Activated CD4-positive, alpha-beta T cell treated with anti-CD3 and anti-CD28 coated beads for 4 hours (primary cell): ENCODE measurements at places on chromosomes 5 and 9.

- DNase-seq: no peak
Measured at GRCh38 chr5:71828291-71829040, 109.4 kb downstream of the CARTPT start.

DNA sequence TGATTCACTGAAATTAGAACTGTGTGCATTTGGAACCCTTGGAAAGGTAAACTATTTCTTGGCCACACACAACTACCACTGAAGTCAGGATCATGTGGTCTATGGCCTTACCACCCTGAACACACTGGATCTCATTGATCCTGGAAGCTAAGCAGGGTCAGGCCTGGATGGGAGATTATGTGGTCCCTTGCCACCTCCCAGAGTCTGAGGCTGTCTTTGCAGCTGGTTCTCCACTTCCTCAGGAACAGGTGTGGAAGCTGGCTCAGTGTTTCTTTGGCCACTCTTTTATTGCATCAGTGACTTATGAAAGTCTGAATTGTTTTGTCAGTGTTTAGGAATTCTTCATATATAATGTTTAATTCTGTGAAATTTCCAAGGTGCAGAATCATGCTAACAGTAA lies 89.2 kb downstream of the TEK start:
- no peak for DNase-seq

DNA sequence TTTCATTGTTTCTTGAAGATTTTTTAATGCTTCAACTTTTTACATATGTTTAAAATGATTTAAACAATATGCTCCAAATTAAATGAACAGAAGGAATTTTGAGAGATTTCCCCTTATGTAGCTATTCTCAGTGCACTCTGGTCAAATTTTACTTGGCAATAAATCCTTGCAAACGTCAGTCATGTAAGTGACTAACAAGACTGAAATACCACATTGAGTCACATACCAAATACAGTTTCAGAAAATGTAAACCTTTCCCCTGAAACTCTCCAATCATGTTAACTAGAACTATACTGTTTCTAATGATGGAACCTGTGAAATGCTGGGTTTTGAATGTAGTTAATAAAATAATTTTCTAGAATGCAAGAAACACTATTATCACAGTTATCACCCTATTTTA lies 29.6 kb downstream of the SAR1B start:
- no peak for DNase-seq

DNA sequence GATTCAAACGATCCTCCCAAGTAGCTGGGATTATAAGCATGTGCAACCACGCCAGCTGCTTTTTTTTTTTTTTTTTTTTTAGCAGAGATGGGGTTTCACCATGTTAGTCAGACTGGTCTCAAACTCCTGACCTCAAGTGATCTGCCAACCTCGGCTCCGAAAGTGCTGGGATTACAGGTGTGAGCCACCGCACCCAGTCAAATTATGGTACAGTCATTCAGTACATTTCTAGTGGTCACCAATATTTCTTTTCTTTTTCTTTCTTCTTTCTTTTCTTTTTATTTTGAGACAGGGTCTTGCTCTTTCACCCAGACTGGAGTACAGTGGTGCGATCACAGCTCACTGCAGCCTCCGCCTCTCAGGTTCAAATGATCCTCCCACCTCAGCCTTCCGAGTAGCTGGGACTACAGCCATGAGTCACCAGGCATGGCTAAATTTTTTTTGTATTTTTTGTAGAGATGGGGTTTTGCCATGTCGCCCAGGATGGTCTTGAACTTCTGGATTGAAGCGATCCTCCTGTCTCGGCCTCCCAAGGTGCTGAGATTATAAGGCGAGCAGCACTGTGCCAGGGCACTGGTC lies 25.4 kb upstream of the DCP2 start:
- no peak for DNase-seq

GRCh38 chr5:89117124-89117644 lies 234.2 kb upstream of the MEF2C start:
- DNase-seq: no peak

DNA sequence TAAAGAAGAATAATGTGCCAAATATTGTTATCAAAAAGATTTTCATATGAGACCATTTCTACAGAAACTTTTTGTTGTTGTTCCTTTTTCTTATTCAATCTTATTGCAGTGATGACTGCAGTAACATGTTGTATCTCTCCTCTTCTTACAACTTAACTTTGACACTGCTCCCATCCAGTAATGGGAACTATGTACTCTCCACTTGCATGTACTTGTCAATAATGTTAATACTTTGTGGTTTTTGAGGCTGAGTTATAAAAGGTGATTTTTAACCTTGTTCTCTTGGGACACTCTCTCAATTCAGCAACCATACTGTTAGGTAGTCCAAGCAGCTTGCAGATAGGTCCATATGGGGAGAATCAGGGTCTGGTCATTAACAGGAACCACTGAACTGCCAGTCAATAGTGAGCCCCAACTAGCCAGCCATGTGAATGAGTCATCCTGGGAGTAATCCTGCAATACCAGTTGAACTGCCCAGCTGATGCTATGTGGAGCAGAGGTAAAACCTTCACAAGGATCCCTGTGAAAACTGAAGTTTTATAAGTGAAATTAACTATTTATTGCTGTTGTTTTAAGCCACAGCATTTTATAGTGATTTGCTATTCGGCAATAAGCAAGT lies 199.6 kb upstream of the DAB2 start:
- DNase-seq: no peak

DNA sequence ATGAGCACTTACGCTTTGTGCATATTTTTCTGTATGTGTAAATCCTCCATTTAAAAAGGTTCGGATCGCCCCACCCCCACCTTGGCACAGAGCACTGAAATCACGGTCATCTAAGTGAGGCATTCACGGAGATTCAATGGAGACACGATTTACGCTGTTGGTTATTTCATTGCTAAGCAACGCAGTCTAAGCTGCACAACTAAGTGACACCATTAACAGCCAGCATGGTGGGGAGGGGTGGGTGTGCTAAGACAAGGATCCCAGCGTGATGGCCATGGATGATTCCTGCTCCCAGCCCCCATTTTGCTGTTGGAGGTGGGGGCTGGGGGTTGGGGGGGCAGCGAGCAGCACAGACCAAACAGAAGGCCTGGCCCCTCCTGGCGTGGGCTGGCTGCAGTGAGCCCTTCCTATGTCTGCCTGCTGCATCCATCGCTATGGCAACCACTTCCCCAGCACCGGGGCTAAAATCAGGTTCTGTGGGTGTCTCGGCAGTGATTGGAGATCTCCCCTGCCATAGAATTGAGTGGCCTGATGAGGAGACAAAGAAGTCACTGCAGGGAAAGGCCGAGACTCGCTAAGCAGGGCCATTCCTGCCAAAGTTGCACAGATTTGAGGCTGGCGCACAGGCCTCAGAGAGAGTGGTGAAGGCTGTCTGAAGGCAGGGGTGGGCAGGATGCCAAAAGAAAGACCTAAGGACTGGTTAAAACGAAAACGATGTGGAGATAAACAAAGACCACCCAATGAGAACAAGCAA lies 14.3 kb upstream of the MARCHF6 start:
- no peak for DNase-seq

GRCh38 chr9:29806937-29807618 lies 2233.8 kb upstream of the C9orf72 start:
- no peak for DNase-seq
